ENCODE measurements at places on chromosomes 7 and 10.
A peak's percentile ranks its signal among the peaks of the same experiment; 100 is the strongest.

DNA sequence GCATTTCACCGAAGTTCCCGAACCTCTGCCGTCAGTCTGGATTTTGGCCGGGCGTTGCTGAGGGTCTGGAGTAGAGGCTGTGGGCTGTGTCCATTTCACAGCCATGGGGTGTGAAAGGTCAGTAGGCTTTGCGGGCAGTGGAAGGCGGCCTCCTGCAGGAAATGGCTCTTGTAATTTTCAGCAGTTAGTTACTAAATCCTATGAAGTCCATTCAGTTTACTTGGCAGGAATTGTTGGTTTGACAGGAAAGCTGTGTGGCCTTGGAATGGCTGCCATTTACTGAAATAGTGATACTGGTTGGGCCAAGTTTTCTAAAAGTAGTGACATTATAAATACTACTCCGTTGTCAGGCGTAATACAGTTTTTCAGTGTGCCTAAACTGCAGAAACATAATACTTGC is 303.7 kb downstream of the CCDC3 start:
- DNase-seq = no peak

DNA sequence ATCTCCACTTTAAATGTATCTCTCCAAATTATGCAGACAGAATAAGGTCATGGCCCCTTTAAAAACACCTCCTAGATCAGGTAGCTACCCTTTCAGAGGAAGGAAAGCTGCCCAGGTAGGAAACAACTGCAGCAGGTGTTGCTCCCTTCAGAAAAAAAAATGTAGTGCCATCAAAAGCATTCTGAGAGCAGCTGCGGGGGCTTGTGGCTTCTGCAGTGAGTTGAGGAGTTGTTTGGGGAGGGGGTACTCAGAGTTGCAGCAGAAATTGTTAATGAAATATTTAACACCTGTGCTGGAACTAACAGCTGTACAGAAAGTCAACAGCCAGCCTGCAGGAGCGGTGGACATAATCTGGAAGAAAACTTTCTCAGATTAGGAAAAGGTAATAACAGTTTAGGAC is 24.0 kb downstream of the CDHR3 start:
- DNase-seq = no peak

DNA sequence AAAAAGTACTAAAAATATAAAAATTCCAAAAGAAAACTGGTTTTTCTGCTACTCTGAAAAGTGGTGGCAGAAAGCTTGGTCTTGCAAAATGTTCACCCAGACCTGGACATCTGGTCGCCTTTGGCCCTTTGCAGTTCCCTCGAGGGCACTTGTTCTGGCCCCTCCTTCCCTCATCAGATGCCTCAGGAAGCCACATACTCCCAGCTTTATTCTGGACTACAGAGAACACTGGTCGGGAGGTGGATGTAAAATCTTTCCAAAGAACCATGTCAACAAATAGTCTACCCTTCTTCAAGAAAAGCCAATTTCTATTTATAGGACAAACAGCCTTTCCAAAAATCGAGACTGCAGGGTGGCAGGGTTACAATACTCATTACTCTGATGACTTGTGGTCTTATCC is 726.1 kb downstream of the TNS3 start:
- no peak for DNase-seq

DNA sequence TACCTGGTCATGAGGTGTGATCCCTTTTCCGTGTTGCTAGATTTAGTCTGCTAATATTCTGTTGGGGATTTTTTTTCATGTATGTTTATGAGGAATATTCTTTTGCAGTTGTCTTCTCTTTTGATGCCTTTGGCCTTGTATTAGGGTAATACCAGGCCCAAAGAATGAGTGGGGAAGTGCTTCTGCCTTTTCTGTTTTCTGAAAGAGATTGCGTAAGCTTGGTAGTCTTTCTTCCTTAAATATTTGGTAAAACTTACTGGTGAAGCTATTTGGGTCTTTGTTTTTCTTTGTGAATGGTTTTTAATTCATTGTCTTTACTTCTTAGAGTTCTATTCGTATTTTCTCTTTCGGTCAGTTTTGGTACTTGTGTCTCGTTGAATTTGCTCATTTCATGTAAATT is 51.1 kb downstream of the SHH start:
- no peak for DNase-seq

DNA sequence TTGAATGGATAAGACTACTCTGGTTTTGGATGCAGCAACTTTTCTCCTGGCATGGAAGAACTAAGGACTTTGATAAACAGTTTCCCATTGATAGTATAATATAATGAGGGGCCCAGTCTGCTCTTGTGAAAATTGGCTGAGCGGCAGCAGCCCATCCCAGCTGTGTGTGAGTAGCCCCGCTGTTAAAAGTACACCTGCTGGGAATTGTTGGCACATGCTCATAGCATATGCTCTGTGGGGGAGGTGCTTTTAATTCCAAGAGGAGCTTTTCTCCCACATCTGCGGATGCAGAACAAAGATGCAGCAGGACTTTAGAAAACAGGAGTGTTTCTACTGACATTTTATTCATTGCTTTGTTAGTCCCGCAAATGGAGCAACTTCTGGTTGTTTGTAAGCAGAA is 19.0 kb downstream of the SRI start:
- peak; percentile 44 for DNase-seq

GRCh38 chr10:89755374-89755773 is 54.0 kb downstream of the KIF20B start:
- no peak for DNase-seq

GRCh38 chr7:130882396-130882795 is 148.4 kb upstream of the KLF14 start:
- no peak for DNase-seq

- no peak for DNase-seq
These were observed 97.4 kb upstream of the GPR26 start for GRCh38 chr10:123568751-123569150.

DNA sequence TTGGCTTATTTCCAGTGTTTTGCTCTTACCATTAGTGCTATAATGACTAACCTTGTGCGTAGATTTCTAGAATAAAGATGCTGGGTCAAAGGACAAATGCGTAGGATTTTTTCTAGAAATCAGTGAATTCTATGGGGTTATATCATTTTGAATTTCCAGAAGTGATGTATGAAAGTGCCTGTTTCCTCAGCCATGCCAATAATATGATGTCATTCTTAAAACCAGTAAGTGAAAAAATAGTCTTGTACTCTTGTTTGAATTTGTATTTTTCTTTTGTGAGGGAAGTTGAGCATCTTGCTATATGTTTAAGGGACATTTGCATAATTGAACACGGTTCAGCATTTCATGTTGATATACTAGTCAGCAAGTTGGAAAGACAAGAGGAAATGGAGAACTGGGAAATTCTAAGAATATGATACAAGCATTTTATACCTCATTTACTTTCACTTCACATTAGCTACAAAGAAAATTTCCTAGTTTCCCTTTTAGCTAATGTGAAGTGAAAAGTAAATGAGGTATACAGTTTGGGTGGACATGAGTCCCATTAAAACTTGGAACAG is 3.8 kb upstream of the DNAH11 start:
- DNase-seq = no peak

GRCh38 chr10:49762566-49762877 is 399 bp upstream of the OGDHL start:
- no peak for DNase-seq

GRCh38 chr7:31099451-31100444 is 47.6 kb downstream of the ADCYAP1R1 start:
- DNase-seq = no peak

DNA sequence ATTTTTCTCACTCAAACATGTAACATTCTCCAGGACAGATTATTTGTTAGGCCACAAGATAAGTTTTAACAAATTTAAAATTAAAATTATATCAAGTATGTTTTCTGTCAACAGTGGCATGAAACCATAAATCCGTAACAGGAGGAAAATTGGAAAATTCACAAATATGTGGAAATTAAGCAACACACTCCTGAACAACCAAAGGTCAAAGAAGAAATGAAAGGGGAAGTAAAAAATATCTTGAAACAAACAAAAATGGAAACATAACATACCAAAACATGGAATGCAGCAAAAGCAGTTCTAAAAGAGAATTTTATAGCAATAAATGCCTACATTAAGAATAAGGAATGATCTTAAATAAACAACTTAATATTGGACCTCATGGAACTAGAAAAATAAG is 147.3 kb downstream of the ZEB1 start:
- no peak for DNase-seq

GRCh38 chr7:44081266-44081748 is 1.0 kb downstream of the POLM start:
- DNase-seq = no peak

GRCh38 chr7:131011432-131011742 is 277.4 kb upstream of the KLF14 start:
- DNase-seq = no peak

- DNase-seq = no peak
These were observed 111.8 kb downstream of the WDR11 start for GRCh38 chr10:120962756-120963593.

DNA sequence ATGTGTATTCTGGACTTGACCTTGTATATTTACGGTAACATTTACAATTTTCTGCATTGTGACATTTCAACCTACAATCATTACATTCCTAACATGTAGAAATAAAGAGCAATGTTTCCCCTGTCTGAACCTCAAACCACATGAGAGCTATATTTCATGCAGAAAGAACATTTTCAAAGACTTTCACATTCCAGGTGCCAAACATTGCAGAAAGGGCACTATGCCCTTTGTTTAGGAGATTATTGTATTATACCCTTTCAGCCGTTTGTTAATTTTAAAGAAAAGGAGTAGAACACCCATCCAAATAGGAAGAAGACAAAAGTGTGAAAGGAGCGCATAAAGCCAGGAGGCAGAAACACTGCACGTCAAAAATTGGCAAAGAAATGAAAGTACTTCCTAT is 260.4 kb downstream of the RELN start:
- DNase-seq = no peak

GRCh38 chr10:26446258-26446657 is 8.1 kb downstream of the APBB1IP start:
- no peak for DNase-seq

- DNase-seq = no peak
These were observed 178.3 kb upstream of the AUTS2 start for GRCh38 chr7:69419934-69420333.

- no peak for DNase-seq
These were observed 37.4 kb downstream of the SEMA3A start for GRCh38 chr7:84157171-84157570.

DNA sequence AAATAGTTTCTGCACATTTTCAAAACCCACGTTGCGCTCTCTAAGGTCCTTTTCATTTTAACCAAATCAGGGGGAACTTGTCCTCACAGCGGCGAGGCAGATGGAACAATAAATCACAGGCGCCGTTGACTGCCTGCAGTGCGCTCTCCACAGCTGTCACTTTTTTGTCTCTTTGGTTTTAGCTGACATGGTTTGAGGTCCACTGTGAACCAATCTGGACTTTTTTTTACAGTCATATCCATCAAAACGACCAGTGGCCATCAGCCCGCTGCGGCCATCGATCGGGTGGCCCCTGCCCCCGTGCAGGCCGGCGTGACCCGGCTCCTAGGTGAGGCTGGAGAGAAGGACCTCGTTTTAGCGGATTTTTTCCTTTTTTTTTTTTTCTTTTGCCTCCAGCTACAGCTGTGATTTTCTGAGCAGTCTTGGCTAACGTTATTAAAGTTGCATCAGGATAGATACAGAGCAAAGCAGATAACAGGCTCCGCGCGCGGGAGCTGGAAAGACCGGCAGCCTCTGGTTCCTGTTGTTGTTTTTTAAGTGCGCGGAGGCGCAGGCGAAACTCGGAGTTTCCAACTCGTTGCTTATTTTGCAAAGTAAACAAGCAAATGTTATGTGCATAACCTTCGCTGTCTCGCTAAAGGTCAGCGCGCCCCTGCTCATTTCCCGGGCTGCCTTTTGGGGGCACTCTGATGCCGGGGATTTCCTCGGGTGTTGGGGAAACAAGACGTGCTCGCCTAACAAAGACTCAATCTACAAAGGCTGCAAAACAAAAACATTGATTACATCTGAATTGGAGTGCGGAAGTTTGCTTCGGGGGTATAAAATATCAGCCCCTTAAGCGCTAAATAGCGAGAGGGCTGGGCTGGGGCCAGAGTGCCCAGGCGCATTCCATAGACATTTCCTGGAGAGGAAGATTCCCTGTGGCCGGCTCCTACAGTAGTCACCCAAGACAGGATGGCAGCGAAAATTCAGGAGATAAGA is 414.8 kb upstream of the MKI67 start:
- DNase-seq = no peak

- no peak for DNase-seq
These were observed 27.7 kb upstream of the DDIT4 start for GRCh38 chr10:72245949-72246525.

- no peak for DNase-seq
These were observed 58.0 kb upstream of the STRIP2 start for GRCh38 chr7:129376076-129376777.

GRCh38 chr10:113381981-113382509 is 170.8 kb upstream of the HABP2 start:
- no peak for DNase-seq

GRCh38 chr10:17652585-17652984 is 8.6 kb downstream of the STAM start:
- DNase-seq = no peak

DNA sequence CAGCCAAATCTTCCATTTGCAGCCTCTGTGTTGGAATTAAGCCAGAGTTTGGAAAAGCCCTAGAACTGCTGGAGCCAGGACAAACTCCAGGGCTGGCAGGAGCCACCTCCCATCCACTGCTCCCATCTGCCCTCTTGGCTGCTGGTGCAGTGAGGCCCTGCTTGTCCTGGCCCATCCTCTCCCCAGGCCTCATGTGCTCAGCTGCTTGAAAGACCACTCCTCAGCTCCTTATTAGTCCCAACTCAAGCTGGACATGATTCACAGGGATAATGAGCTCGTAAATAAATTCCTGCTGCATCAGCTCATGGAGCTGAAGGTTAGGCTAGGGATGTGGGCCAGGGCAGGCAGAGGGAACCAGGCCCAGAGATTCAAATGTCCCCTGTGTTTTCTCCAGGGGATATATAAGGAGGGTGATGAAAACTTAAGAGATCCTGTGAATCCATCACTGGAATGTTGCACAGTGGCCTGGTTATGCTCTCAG is 282.8 kb downstream of the RPS24 start:
- DNase-seq = no peak

DNA sequence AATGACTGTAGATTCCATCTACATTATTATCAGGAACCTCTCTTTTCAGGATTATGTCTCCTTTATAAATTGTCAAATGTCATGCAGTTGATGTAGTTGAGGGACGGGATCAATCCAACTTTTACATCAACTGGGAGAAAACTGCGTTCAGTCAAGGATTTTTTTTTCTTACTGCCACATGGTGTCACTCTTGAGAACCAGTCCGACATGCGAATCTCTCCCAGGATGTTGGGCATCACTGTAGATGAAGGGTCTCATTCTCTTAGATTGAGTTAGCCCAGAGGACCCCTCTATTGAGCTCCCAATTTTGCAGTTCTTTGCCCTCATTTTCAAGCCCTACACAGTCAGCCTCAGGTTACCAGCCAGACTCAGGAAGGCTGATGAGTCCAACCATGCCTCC is 120.3 kb upstream of the PTPRZ1 start:
- DNase-seq = no peak
